Cardiac septum (tissue), 1 donor: ENCODE measurements at places on chromosomes 11 and 22. TPM values are rescaled to one million over a fixed set of nuclear protein-coding genes. Genes with fewer than 3 reads are reported as not detected.
A peak's percentile ranks its signal among the peaks of the same experiment; 100 is the strongest.

- no peak for DNase-seq
Observed at GRCh38 chr11:104073950-104074705, 37.7 kb downstream of the DDI1 start.

The B3GAT1 gene
- 0.27 TPM for total RNA-seq

GRCh38 chr22:42932857-42933484 is 75.9 kb upstream of the ARFGAP3 start:
- DNase-seq = peak; percentile 49

GRCh38 chr22:41280065-41280464 is 5.9 kb downstream of the RANGAP1 start:
- no peak for DNase-seq

- DNase-seq = no peak
Observed at GRCh38 chr22:35995348-35995747, 33.3 kb downstream of the RBFOX2 start.

The OR6T1 gene
- not detected for total RNA-seq
